RPMI7951 (cell line): ENCODE measurements at places on chromosomes 12 and 14. TPM values are rescaled to one million over a fixed set of nuclear protein-coding genes. Genes with fewer than 3 reads are reported as not detected.

DNA sequence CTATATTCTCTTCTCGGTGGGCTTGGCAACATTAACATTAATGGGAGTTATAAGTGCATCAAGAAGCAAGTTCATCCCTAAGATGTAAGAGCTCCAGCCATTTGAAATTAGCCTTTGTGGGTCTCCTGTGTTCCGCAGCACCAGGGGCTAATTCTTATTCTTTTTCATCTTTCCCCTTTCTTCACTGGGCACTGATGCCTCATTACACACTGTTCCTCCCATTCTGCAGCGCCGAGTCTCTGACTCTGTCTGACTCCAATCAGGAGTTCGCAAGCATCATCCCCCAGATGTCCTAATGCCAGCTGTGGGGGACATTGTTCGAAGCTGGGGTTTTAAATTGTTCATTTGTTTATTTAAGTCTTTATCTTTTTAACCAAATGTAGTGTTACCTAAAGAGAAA lies 341.3 kb downstream of the EGLN3 start:
- DNase-seq, result no peak

SH2B3 gene
- total RNA-seq, result 99.7 and 105 TPM in 2 replicates

DNA sequence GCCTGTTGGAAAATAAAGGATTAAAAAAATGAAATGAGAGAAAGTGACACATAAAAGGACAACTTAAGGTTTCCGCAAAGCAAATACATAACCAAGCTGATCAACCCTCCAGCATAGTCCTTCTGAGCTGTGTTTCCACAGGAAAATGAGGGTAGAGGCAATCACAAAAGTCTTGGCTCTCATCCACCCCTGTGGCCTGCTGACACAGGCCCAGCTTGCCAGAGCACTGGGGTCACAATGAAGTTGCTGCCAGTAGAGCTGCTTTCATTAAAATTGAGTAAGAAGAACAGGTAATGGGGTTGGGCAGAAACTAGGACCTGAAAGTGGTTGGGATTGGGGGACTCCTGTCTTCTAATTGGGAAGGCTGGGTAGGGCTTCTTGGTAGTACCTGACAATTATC lies 65.9 kb downstream of the RERG start:
- no peak for DNase-seq

TBC1D30 gene
- 0.20 TPM in 1 of 2 replicates, not detected in the other for total RNA-seq

GRCh38 chr12:119940897-119941296 lies 48.1 kb upstream of the BICDL1 start:
- peak; percentile 86 for DNase-seq

GRCh38 chr14:23062002-23062401 lies 4.7 kb upstream of the CDH24 start:
- peak; percentile 90 for DNase-seq

GRCh38 chr12:68867606-68868005 lies 59.6 kb downstream of the MDM2 start:
- no peak for DNase-seq

DNA sequence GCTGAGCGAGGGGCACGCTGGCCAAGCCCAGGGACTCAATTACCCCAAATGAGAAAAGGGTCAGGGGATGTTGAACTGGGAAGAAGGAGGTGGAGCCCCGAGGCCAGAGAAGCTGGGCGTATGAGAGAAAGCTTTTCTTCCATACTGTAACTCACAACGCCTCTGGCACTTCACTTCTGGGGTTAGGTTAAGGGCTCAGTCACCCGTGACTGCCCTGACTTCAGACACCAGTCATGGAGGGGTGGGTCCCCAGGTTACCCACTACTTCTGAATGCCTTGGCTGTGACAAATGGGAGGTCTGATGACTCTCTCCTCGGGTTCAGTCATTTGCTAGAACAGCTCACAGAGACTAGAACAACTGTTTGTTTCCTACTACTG lies 5.5 kb upstream of the GPR132 start:
- no peak for DNase-seq

- no peak for DNase-seq
Measured at GRCh38 chr12:53207042-53207441, at the start of gene ITGB7. TSS of gene ITGB7 (minus strand) at chr12:53207251. CDS start at chr12:53200443, 6,808 bp downstream.

GRCh38 chr12:3222979-3223378 lies 145.8 kb downstream of the TSPAN9 start:
- no peak for DNase-seq

- no peak for DNase-seq
Measured at GRCh38 chr12:57817261-57817989, 1.1 kb downstream of the AVIL start.

GRCh38 chr14:74347097-74347794 lies 1.0 kb upstream of the VRTN start:
- peak; percentile 9 for DNase-seq

TAMALIN gene
- 0.20 and 0.24 TPM in 2 replicates for total RNA-seq

GRCh38 chr12:84811291-84811690 lies 101.3 kb downstream of the SLC6A15 start:
- DNase-seq, result no peak

GRCh38 chr12:16165506-16165905 lies 112.0 kb downstream of the SLC15A5 start:
- DNase-seq, result peak; percentile 14
